NCI-H187 (cell line): ENCODE measurements at places on chromosomes 3 and 15.

DNA sequence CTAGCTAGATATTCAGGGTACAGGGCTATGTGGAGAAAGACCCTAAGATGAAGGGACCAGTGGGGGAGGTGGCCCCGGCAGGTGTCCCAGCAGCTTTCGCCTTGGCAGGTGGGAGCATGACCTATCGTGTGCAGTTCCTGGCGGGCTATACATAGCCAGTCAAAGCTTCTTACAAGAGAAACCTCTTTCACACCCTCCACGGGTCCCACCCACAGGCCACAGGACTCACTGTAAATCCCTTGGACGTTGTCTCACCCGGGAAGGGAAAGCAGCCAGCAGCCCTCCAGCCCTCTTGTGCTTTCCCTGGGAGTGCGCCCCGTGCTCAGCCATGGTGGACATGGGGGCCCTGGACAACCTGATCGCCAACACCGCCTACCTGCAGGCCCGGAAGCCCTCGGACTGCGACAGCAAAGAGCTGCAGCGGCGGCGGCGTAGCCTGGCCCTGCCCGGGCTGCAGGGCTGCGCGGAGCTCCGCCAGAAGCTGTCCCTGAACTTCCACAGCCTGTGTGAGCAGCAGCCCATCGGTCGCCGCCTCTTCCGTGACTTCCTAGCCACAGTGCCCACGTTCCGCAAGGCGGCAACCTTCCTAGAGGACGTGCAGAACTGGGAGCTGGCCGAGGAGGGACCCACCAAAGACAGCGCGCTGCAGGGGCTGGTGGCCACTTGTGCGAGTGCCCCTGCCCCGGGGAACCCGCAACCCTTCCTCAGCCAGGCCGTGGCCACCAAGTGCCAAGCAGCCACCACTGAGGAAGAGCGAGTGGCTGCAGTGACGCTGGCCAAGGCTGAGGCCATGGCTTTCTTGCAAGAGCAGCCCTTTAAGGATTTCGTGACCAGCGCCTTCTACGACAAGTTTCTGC lies 15.0 kb downstream of the GRK7 start:
- DNase-seq = no peak

DNA sequence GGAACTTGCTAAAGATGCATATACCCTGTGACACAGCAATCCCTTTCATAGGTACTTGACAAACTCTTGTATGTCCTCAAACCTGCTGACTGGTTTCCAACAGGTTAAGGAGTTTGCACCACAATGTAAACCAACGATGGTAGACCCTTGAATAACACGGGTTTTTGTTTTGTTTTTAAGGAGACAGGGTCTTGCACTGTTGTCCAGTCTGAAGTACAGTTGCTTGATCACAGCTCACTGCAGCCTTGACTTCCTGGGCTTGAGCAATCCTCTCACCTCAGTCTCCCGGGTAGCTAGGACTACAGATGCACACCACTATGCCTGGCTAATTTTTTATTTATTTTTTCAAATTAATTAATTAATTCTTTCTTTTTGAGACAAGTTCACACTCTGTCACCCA lies 23.3 kb downstream of the SIN3A start:
- DNase-seq = no peak

DNA sequence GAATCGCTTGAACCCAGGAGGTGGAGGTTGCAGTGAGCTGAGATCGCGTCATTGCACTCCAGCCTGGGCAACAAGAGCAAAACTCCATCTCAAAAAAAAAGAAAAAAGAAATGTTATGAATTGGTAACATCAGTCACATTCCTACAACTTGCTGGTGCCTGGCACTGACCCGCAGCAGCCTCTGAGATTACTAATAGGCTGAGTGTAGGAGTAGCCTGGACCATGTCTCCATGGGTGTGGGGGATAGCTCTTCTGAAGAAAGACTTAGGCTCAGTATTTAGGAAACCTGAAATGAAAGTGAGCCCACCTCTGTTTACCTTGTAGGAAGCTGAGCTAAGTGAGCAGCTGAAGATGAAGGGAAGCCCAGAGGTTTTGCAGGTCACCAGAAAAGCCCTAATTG lies 148.3 kb downstream of the LRRC28 start:
- no peak for DNase-seq

DNA sequence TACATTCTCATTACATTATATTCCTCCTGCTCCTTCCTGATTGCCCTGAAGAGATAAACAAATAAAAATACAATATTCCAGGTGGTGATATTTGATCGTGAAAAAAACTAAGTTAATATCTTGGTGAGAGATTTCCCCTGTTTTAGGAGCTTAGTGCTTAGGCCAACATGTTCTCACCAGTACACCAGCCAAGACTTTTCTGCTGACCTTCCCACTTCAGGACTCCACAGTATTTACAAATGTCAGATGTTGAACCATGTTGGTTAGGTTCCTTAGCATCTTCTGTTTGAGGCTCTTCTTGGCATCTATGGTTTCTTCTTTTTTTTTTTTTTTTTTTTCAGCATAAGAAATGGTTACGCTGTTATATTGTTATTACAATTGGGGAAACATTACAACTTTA lies 247.0 kb downstream of the IL5RA start:
- no peak for DNase-seq

GRCh38 chr3:163601426-163601825 lies 1476.9 kb downstream of the SI start:
- DNase-seq = no peak

DNA sequence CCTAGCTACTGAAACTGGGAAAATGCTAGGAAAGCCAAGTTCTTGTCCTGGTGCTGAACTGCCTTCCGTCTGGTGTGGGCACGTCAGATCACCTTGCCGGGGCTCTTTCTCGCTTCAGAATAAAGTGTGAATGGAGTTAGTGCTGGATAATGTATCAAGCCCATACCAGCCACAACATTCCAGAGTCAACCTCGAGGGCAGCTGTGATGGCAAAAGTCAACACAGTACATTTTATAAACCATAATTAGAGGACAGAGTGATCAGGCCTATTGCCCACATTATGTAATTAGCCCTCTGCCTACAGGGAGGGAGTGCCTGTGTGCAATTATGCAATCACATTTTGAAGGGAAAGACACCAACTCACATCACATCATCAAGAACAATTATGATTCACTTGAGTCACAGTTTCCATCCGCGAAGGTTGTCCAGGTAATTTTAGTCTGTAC lies 165.2 kb downstream of the RORA start:
- no peak for DNase-seq

GRCh38 chr3:30467596-30468238 lies 138.7 kb upstream of the TGFBR2 start:
- no peak for DNase-seq

- no peak for DNase-seq
These were observed at the start of gene CPA3 for GRCh38 chr3:148865049-148865448. Gene CPA3, plus strand, starts transcription at chr3:148865296. Its CDS starts 12 bp downstream, at chr3:148865308.

- DNase-seq = no peak
These were observed 27.2 kb downstream of the CFAP91 start for GRCh38 chr3:119729996-119730395.

DNA sequence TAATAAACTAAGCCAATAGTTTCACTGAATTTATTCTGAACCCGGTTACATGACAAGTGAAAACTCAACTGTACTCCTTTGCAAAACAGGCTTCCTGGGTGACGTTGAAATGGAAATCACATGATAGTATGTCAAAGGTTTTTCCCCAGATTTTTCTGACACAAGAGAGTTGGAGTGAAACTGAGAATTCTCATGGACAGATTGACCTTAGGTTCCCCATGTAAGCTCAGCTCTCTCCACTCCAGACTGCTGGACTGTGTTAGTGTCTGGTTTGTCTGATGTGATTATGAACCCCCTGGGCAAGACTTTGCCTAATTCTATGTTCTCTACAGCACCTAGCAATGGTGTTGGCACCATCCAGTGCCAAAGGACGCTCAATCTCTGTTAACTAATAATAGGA lies 219.7 kb upstream of the COL8A1 start:
- no peak for DNase-seq

DNA sequence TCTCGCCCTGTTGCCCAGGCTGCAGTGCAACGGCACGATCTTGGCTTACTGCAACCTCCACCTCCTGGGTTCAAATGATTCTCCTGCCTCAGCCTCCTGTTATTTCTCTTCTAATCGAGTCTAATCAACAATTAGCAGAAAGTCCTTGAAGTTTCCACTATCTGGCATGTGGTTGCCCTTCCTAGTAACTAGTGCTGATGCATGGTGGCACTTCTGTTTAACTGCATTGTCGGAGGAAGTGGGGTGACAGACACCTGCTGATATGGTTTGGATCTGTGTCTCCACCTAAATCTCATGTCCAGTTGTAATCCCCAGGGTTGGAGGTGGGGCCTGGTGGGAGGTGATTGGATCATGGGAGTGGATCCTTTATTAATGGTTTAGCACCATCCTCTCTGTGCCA lies 9.2 kb downstream of the CRTAP start:
- no peak for DNase-seq

GRCh38 chr3:17830788-17831187 lies 88.4 kb upstream of the TBC1D5 start:
- DNase-seq = no peak

GRCh38 chr3:32110233-32110760 lies 3.9 kb downstream of the GPD1L start:
- DNase-seq = no peak
